Lower leg skin (tissue), 4 donors: ENCODE measurements at places on chromosomes 12 and 14. TPM values are rescaled to one million over a fixed set of nuclear protein-coding genes. Genes with fewer than 3 reads are reported as not detected.

- DNase-seq: no peak
These were observed 37.7 kb downstream of the NRDE2 start for GRCh38 chr14:90293766-90294730.

GRCh38 chr12:40248585-40249297 lies 23.9 kb downstream of the LRRK2 start:
- no peak for DNase-seq

- no peak for DNase-seq
These were observed 152.2 kb downstream of the PDE3A start for GRCh38 chr12:20520532-20520931.

DNA sequence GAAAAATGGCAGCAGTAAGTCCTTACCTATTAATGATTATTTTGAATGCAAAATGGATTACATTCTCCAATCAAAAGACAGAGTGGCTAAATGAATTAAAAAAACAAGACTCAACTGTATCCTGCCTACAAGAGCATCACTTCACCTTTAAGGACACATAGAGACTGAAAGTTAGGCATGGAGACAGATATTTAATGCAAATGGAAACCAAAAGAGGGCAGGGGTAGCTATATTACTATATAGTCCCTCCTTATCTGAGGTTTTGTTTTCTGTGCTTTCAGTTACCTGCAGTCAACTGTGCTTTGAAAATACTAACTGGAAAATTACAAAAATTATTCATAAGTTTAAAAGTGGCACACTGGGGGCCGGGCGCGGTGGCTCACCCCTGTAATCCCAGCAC lies 17.2 kb downstream of the NECAP1 start:
- no peak for DNase-seq

DNA sequence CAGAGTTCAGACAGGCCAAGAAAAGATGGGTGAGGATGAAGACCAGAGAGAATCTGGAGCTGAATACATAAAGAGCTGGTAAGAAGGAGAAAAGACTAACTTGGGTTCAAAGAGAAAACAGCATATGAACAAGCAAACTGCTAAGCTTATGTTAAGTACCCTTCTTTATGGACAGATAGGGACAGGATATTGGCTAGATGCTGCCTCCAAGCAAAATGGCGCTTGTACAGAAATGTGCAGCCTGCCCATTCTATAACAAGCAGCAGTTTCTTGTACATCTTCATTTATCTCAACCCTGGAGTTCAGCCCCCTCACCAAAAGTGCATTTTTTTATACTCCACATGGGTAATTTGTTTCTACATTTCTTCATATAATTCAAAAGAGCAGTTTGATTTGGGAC lies 184.5 kb downstream of the RMST start:
- DNase-seq: no peak

- DNase-seq: no peak
These were observed 15.0 kb downstream of the WNT5B start for GRCh38 chr12:1643905-1644533.

GRCh38 chr14:102184316-102185035 lies 44.8 kb downstream of the WDR20 start:
- DNase-seq: no peak

DNA sequence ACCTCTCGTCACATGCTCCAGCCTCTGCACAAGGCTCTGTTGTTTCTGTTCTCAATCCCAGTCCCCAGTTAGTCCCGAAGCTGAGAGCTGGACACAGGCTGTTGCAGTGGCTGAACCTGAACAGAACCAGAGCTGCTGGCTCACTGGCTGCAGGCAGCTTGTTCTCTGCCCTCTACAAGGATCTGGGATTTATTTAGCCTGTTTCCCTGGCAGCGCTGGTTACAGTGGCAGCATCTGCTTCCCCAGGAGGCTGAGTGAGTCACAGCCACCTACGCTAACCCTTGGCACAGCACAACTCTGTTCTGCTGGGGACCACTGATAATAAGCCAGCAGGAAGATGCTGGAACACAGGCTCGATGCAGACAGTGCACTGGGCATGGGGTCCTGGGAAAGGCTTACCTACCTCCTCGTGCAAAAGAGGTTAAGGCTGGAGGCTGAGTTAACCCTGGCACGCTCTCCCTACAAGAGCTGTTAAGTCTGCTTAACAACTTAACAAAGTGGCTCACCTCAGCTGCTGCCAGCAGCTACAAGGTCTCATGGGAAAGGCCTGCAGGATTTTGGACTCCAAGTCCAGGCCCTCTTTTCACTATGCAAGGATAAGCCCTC lies 299.6 kb downstream of the PCNX1 start:
- DNase-seq: no peak

- DNase-seq: no peak
These were observed 309.0 kb upstream of the AMIGO2 start for GRCh38 chr12:47388712-47389111.

DNA sequence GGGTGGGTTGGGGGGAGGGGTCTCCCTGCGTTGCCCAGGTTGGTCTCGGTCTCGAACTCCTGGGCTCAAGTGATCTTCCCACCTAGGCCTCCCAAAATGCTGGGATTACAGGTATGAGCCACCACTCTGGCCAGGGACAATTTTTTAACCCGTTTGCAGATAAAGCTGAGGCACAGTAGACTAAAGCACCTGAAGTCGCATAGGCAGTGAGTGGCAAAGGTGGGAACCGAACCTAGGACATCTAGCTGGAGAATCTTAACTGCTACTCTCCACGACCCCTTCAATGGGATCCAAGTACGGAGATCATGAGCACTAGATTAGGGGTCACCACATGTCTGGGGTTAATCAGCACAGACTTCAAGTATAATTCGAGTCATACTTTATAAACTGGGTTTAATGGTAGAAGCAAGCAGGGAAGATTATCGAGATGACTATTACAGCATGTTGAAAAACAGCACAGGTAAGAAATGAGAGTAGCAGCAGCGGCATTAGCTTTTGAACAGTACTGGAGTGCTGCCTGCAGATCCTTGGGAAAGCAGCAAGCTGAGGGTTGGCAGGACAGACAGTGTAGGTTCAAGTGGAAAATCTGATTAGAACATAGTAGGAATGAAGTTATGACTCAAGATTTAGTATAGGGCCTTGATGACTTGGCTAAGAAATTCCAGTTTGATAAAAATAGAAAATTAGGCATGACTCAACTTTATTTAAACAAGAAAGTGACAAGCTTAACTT lies 23.9 kb downstream of the NID2 start:
- DNase-seq: no peak

DNA sequence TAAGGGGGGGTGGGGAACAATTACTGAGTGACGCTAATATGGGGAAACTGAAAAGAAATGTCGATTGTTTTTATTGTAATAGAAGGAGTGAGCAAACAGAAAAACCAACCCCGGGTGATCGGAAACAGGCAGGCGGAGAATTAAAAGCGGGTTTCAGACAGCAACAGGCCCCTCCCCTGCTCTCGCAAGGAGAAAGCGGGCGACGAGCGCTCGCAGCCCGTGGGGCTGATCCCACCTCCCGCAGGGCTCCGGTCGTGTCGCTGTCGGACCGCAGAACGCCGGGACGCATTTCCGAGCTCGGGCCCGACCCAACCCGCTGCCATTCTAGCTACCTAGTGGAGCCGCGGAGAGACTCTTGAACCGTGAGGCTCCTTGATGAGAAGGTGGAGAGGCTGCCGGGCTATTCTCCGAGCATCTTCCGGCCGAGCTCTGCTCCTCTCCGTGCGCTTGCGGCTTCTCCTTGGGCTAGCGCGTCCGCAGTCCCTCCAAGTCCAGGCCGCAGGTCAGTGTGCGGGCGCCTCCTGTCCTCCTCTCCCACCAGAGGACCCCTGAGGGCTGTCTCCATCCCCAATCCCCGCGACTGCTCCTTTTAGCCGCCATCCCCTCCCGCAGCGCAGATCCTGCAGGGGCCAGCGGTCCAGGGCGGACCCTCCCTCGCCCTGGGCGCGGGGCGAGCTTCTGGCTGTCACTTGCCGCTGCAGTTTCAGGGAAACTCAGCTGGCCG lies 4.1 kb upstream of the PAX9 start:
- DNase-seq: no peak

TSPAN11 gene
- total RNA-seq: 5.4 TPM

KERA gene
- not detected for total RNA-seq

C14orf180 gene
- not detected for total RNA-seq
